ENCODE measurements at places on chromosomes 5 and 9.

DNA sequence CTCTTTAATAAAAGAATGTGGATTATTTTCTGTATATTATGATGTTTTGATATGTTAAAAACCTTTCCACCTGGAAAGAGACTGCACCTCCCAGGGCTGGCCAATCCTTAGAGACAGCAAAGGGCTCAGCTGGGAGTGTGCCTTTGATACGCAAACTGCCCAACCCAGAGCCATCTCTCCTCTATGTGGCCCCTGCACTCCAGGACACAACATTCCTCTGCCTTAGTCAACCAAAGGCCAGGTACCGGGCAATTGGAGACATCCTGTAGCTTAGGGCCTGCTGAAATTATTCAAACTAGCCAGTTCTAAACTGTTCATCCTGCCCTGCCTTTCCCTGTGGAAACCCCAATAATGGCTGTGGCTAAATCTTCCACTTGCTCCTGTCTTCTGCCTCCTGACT lies 5.0 kb upstream of the HSPB3 start:
- DNase-seq, result no peak

GRCh38 chr9:7303907-7304626 lies 495.5 kb downstream of the DMAC1 start:
- DNase-seq, result no peak

DNA sequence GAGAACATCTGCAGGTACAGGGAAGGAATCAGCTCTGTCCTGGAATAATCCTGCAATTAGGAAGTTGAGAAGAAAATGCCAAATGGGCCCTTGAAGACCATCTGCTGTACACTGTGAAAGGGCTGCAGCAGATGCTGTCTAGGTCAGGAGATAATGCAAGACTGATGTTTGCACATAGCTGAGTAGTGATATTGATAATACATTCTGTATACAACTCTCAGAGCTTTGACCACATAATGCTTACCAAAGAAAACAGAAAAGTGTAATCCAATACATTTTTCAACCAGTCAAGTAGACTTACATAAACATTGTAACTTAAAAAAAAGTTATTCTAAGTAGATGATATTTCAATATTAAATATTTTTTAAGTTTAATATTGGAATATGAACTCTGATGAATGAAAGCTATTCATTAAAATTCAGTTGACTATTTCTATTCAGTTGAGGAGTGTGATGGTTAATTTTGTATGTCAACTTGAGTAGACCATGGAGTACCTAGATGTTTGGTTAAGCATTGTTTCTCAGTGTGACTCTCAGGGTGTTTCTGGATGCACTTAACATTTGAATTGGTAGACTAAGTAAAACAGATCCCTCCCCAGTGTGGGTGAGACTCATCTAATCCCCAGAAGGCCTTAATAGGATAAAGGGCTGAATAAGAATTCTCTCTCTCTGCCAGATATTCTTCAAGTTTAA lies 380.1 kb upstream of the PRR16 start:
- DNase-seq, result no peak

GRCh38 chr5:71887680-71888079 lies 168.6 kb downstream of the CARTPT start:
- DNase-seq, result no peak

GRCh38 chr5:151772029-151772845 lies 483 bp downstream of the G3BP1 start:
- DNase-seq, result peak; percentile 34

DNA sequence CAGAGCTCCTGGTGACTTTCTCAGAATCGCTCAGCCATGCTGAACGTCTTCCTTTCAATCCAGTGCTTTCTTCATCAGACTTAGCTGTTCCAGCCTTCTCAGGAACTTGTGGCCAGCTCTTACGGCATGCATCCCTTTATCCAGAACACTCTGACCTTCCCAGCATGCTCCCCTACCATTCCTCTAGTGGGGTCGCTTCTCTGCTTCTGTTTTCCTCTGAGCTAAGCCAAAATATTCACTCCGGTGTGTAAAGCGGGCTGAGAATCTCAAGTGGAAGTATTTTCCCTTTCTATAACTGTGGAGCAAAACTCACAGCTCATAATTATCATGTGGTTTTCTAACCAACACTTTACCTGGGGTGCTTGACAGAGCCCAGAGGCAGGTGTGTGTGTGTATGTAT lies 6.2 kb downstream of the DCANP1 start:
- no peak for DNase-seq

- no peak for DNase-seq
These were observed 59.2 kb downstream of the NSUN2 start for GRCh38 chr5:6573651-6574101.

DNA sequence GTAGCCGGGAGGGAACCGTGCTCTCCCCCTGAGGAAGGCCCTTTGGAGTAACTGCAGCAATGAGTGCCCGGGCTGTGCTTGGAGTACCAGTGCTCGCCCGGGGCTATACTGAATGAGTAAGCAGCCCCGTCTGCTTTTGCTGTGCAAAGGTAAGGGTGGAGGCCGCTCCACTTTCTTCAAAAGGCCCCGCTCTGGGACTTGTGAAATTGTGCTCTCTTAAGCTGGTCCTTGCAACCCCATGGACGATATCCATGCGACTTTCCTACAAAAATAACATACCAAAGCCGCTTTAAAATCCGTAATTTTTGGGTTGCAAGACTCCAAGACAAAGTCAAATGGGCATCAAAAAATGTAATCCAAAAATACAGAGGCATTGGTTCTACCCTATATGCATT lies 578 bp upstream of the TNFAIP8 start:
- DNase-seq, result no peak

Measured in stimulated activated CD4-positive, alpha-beta T cell treated with anti-CD3 and anti-CD28 coated beads, Interleukin-2, amount 100 ng/mL, for 48 hours (primary cell).